Activated T-helper 1 cell treated with anti-CD3 and anti-CD28 coated beads, Interleukin-12 subunit alpha, Interleukin-12 subunit beta, Interleukin-2, Interleukin-4 antibody, amounts not matched to agents 30 ng/mL and 10 ng/mL and 1 ng/mL, durations not matched to agents 14 hours and 24 hours and 36 hours (primary cell): ENCODE measurements at places on chromosomes 2 and 18. TPM values are rescaled to one million over a fixed set of nuclear protein-coding genes. Genes with fewer than 3 reads are reported as not detected.

Gene SLC9A4
- 0.10 TPM in 1 of 2 replicates, not detected in the other for total RNA-seq

GRCh38 chr2:50875561-50875960, 156.4 kb downstream of the NRXN1 start:
- no peak for DNase-seq

- DNase-seq = no peak
Observed at GRCh38 chr2:40200366-40200915, 251.4 kb downstream of the SLC8A1 start.

Gene PDCD1
- 67.8 and 69.1 TPM in 2 replicates for total RNA-seq

DNA sequence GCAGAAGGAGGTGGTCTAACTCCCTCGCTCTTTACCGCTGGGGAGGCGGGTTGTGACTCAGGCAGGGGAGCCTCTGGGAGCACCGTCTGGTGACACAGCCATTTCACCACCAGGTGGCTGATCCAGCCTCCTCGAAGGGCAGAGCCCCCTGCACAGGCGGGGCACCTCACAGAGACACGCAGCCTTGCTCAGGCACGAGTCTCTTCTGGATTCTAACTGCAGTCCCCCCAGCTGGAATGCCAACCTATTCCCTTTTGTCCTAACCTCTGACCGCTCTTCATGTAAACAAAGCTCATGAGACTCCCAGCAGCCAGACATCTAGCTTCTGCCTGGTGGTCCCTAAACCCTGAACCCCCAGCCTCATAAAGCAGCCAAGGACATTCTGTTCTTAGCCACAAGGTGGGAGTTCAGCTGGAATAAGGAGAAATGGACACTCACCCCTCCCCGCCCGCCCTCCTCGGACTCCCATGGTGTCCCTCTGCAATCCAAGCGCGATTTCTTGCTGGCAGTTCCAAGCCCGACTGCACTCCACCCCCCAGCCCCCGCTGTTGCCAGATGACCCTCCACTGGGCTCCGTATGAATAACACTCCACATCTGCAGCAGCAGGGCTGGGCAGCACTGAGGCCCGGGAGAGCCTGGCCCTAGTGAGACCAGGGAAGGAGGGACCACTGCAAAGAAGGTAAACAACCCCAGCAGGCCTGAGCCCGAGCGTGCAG, 84.3 kb downstream of the TNS1 start:
- no peak for DNase-seq

Gene COPS9
- 127 and 132 TPM in 2 replicates for total RNA-seq

- DNase-seq = no peak
Observed at GRCh38 chr2:194003911-194004310, 1653.1 kb upstream of the SLC39A10 start.

GRCh38 chr2:179140571-179140970, 90.6 kb upstream of the CCDC141 start:
- no peak for DNase-seq

Gene SULT1C3
- total RNA-seq = not detected in 2 replicates

DNA sequence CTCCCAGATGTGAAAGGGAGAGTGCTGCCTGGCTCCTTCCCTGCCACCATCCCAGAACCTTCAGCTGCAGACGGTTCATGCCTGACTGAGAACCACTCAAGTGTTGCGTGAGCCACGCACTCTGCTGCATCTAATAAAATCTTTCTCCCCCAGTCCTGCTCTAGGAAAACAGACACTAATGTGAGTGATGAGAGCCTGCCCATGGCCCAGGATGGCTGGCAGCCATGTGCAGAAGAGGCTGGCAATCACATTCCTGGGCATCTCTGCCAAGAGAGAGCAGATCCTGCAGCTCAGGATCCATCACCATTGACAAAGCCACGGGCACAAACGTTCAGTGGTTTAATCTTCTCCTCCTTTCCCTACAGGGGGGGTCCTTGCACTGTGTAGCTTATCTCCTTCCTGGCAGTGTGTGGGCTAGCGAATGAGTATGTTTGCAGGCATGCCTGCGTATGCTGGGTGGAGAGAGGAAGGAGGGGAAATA, 477.5 kb downstream of the SLC4A3 start:
- DNase-seq = no peak

DNA sequence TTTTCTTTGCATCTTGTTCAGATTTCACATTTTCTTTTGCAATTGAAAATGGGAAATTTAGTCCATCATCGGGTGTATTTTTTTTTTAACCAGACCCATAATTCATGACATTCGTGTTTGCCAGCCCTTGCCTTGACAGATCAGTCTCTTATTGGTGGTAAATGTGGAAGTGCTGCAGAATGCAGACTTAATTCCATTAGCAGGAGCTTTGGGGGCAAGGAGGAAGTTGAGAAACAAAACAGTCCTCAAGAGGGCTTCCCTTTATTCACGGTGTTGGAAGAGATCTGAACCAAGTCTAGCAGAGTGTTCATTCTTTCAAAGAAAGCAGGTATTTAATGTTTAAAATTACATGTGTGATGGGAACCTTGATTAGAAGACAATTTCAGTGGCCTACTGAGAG, 16.6 kb upstream of the RPE start:
- no peak for DNase-seq

Gene GLI2
- 0.32 and 0.62 TPM in 2 replicates for total RNA-seq

Gene FNDC4
- 0.10 TPM in 1 of 2 replicates, not detected in the other for total RNA-seq

DNA sequence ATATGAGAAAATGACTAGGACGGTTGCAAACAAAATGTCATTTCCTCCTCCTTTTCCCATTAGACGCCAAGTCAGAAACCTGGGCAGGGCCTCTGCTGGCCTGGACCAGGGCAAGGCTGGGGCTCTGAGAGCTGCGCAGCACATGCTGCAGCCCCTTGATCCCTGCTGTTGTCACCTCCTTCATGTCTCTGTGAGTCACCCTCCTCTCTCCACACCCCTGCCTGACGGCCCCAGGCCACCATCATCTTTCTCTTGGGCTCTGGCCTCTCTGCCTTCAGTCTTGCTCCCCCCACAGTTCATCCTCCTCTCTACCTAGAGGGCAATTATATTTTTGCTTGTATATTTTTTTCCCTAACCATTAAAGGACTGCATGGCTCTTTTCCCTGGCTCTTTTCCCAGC, 10.0 kb downstream of the FLACC1 start:
- no peak for DNase-seq

GRCh38 chr2:109563288-109563687, 50.5 kb downstream of the SEPTIN10 start:
- no peak for DNase-seq

Gene STARD6
- total RNA-seq = 0.54 and 0.65 TPM in 2 replicates

DNA sequence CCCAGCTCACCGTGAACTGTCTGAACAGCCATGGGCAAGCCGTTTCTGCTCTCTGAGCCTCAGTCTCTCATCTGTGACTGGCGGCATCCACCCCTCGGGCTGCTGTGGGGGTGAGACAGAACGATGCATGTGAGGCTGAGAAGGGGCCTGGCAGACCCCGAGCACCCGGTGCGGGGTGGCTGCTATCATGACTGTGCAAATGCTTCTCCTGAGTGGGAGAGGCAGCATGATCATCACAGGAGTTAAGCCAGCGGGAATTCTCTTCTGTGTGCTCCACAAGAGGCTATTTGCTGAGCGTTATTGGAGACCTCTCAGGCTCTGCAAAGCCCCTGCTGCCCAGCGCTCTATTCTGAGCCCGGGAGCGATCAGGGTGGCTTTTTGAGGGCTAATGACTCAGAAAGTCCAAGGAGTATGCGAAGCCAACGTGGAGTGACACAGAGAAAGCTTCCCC, 45.8 kb upstream of the ID2 start:
- DNase-seq = no peak

DNA sequence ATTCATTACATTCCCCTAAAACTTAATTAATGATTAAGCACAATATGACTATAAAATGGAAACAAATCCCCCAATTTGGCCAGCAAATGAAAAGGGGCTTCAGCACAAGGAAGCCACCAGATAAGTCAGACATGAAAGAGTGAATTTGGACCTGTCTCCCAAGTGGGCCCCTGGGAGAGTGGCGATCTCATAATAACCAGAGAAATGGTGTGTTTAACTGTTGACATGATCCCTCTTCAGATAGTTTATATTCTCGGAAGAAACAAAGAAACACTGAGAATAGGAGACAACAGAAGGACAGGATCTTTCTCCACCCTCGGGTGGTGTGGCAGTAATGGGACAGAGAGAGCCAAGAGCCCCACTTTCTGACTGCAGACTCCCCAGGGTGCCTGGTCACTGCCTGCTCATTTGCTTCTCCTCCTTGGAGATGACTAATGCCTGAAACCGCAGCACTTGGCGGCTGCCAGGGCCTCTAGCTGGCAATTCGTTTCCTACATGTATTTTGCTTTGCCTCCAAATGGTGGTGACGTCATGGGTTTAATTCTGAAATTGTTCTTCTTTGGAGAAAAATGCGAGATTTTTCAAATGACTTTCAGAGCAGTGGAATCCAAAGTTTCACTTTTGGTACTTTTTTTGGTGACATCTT, 46.4 kb upstream of the SPP2 start:
- no peak for DNase-seq

DNA sequence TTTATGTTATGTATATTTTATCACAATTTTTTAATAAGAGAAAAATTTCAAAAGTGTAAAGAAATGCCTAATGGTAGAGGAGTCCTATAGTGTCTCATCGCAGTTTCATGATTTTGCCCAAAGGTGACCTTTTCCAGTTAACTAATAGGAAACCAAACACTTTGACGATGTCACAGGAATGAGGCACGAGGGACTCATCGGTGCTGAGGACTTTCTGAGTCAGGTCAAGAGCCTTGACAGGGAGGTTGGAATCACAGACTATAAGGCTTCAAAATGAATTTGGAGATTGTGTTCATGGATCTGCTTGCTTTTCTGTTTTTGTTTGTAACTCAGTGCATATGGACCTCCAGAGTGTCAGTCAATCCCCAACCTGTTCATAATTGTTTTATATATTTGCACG, 15.1 kb upstream of the RTTN start:
- no peak for DNase-seq

Gene SEMA4F
- 2.4 and 3.2 TPM in 2 replicates for total RNA-seq

Gene PRKAG3
- not detected in 2 replicates for total RNA-seq

Gene TMEM182
- total RNA-seq = 2.1 and 4.4 TPM in 2 replicates

DNA sequence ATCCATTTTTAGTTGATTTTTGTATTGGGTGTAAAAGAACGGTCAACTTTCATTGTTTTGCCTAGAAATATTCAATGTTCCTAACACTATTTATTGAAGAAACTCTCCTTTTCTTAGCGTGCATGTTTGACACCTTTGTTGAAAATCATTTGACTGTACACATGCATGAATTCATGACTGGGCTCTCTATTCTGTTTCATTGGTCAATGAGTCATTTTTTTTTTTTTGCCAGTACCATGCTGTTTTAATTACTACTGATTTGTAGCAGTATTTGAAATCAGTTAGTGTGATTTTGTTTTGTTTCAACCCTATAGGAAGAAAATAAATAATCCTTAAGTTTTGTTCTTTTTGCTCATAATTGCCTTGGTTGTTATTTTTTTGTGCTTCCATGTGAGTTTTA, 828.7 kb downstream of the SUCLG1 start:
- DNase-seq = no peak

GRCh38 chr2:176581557-176582165, 312.4 kb downstream of the MTX2 start:
- DNase-seq = no peak

- no peak for DNase-seq
Observed at GRCh38 chr18:59988098-59988706, 88.4 kb downstream of the PMAIP1 start.

- DNase-seq = no peak
Observed at GRCh38 chr2:147033044-147033443, 811.8 kb upstream of the ACVR2A start.

DNA sequence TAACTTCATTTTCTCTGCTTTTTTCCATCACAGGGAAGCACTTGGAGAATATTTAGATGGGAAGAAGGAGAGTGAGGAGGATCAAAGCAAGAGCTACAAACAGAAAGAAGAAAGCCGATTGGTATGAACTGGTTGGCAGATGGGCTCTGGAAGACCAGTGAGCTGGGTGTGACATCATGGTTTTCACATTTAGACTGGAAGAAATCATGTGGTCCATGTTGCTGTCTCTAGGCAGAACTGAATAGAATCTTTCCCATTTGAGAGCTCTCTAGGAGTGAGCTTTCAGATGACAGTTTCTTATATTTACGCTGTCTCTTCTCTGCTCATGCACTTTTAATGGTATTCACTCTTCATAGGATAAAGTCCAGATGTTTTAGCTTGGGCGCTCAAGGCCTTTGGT, 12.6 kb downstream of the DRC1 start:
- DNase-seq = no peak

Gene GPR39
- not detected in 2 replicates for total RNA-seq

Gene LYG1
- 1.5 and 1.7 TPM in 2 replicates for total RNA-seq

- DNase-seq = no peak
Observed at GRCh38 chr2:131493199-131493968, 1.2 kb upstream of the MZT2A start.

Gene DSG1
- not detected in 2 replicates for total RNA-seq

DNA sequence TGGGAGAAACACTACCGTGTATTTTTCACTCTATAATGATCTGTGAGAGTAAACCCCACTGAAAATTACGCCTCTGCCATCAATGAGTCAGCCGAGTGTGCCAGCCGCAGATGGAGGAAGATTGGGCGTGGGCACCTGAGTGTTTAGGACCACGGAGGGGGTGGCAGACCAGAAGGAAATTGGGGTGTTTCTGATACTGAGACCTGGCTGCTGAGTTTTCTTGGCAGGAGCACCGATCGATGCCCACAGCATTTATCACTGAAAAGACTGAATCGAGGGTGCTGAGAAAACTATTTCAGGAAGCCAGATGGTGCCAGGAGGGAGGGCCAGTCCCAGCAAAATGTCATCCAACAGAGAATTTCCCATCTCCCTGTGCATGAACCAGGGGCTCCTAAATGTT, 91.9 kb upstream of the TPO start:
- DNase-seq = no peak

Gene NMUR1
- total RNA-seq = 0.05 TPM in 1 of 2 replicates, not detected in the other

DNA sequence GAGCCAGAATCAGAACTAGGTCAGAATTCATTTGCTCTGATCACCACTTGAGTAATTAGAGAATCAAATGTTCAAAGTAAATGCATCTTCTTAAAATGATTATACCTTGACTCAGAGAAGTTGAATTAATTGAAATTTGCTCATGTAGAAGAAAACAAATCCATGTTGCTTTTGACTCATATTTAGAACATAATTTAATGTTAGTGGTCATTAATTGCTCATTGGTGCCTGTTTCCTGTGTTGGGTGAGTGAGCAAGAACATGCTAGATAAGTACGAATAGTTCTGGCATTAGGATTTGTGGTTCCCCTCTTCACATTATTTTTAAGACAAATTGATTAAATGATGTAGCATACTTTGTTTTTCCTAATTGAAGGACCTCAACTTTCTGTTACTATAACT, 19.0 kb downstream of the ACVR2A start:
- DNase-seq = no peak

Gene TMEM200C
- 0.07 TPM in 1 of 2 replicates, not detected in the other for total RNA-seq

GRCh38 chr2:197442857-197443256, 8.0 kb upstream of the SF3B1 start:
- no peak for DNase-seq

Gene SERPINB2
- total RNA-seq = not detected in 2 replicates

Gene LOXHD1
- total RNA-seq = not detected in 2 replicates

DNA sequence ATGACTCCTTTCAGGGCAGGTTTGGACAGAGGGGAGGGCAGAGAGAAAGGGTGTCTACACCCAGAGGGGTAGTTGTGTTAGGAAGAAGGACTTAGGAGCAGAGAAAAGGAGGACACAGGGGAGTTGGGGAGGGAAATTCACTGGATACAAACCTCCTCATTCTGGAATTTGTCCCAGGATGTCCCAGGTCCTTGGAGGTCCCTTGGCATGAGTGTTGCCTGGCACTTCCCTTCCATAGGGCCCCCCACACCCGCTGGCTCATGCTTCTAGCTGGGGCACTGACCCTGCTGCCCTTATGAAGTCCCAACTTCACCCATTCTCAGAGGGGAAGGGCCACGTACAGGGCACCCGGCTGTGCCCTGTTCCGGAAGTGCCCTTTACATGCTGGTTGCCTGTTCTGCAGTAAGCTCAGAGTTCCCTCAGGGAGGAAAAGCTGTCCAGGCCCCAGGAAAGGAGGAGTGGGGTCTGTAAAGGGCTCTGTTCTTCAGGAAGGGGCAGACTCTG, 93.6 kb upstream of the SMAD2 start:
- DNase-seq = no peak

Gene PDE11A
- total RNA-seq = not detected in 2 replicates
